ENCODE measurements at places on chromosomes 4 and X. TPM values are rescaled to one million over a fixed set of nuclear protein-coding genes. Genes with fewer than 3 reads are reported as not detected.

DNA sequence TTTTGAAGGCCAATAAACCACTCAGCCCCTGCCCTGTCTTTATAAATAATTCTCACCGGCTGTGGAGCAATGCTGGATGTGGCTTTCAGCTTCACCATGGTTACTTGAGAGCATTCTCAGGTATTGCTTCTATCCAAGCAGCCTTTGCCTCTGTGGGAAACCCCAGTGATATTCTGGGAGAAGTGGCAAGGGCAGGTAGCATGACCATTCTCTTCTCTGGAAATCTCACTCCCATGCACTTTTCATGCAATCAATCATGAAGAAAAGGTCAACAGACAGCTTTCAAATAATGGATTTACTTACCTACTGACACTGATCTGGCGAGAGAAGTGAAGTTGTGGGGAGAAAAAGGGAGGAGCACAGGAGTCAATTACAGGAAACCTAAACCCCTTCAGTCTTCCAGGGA lies 49.5 kb downstream of the UNC5C start:
- H3K4me3 ChIP-seq = no peak overlapping the region
- no peak for DNase-seq
- no peaks in the 10 kb centered on the region for H3K4me1 ChIP-seq
- no peaks in the 10 kb centered on the region for H3K27me3 ChIP-seq
- H3K36me3 ChIP-seq = no peaks in the 10 kb centered on the region

DNA sequence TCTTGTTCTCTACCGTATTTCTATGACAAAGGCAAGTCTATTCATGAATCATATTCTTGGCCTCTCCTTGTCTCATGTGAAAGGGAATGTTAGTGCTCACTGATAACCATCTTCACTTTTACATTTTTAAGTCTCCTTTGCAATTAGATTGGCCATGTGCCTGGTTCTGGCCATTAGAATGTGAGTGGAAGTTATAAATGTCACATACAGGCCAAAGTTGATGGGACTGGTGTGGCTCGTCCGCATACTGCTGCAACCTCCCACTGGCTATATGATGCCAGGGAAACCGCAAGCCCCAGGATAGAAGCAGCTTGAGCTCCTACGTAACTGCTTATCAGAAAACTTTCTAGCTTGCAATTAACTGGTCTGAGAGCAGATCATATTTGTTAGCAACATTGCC lies 86.1 kb downstream of the MAGEC1 start:
- no peaks in the 10 kb centered on the region for H3K4me1 ChIP-seq
- H3K27me3 ChIP-seq = no peaks in the 10 kb centered on the region
- DNase-seq = no peak
- H3K4me3 ChIP-seq = no peak overlapping the region
- no peak overlapping the region for H3K27ac ChIP-seq

GRCh38 chr4:156676116-156676851 lies 295.3 kb downstream of the PDGFC start:
- no peak for DNase-seq
- no peaks in the 10 kb centered on the region for H3K4me1 ChIP-seq
- no peak overlapping the region for H3K4me3 ChIP-seq
- H3K36me3 ChIP-seq = no peaks in the 10 kb centered on the region
- H3K27me3 ChIP-seq = no peaks in the 10 kb centered on the region

- no peaks in the 10 kb centered on the region for H3K36me3 ChIP-seq
- H3K4me3 ChIP-seq = no peak overlapping the region
- no peaks in the 10 kb centered on the region for H3K4me1 ChIP-seq
- no peak overlapping the region for H3K27ac ChIP-seq
- DNase-seq = no peak
Measured at GRCh38 chr4:153419673-153420278, 46.4 kb upstream of the TMEM131L start.

DNA sequence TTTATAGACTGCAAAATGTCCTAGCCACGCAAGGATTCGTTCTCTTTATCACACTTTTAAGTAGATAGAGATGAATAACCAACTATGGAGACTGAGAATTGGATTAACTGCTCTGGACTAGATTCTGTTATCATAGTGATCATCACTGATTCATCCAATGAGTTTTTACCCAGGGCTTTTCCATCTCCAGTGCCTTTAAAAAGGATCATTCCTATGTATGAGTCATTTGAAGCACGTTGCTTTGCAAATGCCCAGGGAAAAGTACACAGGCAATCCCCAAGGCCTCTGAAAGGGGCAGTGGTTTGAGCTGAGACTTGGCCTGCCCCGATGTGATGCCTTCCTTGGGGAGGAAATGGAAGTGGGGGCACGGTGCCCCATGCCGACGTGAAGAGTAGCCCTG lies 122.7 kb upstream of the PSAPL1 start:
- peak overlapping the region; percentile 66 for H3K27ac ChIP-seq
- no peaks in the 10 kb centered on the region for H3K27me3 ChIP-seq
- no peak overlapping the region for H3K4me3 ChIP-seq
- peak; percentile 61 for DNase-seq

- H3K4me1 ChIP-seq = no peaks in the 10 kb centered on the region
- peak; percentile 64 for DNase-seq
- H3K27ac ChIP-seq = no peak overlapping the region
- peaks cover under 1% of the 10 kb centered on the region for H3K27me3 ChIP-seq
Measured at GRCh38 chr4:119314356-119314755, 7.6 kb downstream of the FABP2 start.

GRCh38 chr4:87781569-87781968 lies 17.8 kb upstream of the IBSP start:
- no peak overlapping the region for H3K27ac ChIP-seq
- H3K4me1 ChIP-seq = no peaks in the 10 kb centered on the region
- H3K4me3 ChIP-seq = no peak overlapping the region
- no peak for DNase-seq
- H3K27me3 ChIP-seq = no peaks in the 10 kb centered on the region

- peaks cover 14% of the 10 kb centered on the region for H3K4me1 ChIP-seq
- H3K27ac ChIP-seq = peak overlapping the region; percentile 95
- no peaks in the 10 kb centered on the region for H3K27me3 ChIP-seq
- no peaks in the 10 kb centered on the region for H3K36me3 ChIP-seq
Measured at GRCh38 chrX:154515090-154515965, 704 bp downstream of the FAM3A start.

GRCh38 chr4:78565971-78566372 lies 14.4 kb downstream of the ANXA3 start:
- DNase-seq = peak; percentile 69
- no peak overlapping the region for H3K4me3 ChIP-seq
- peaks cover 64% of the 10 kb centered on the region for H3K4me1 ChIP-seq
- H3K27me3 ChIP-seq = no peaks in the 10 kb centered on the region
- H3K36me3 ChIP-seq = no peaks in the 10 kb centered on the region

GRCh38 chr4:62051332-62051731 lies 851.2 kb downstream of the ADGRL3 start:
- no peak overlapping the region for H3K27ac ChIP-seq
- no peak overlapping the region for H3K4me3 ChIP-seq
- no peaks in the 10 kb centered on the region for H3K4me1 ChIP-seq
- H3K27me3 ChIP-seq = no peaks in the 10 kb centered on the region

GRCh38 chr4:104205116-104205515 lies 289.6 kb downstream of the CXXC4 start:
- H3K4me1 ChIP-seq = no peaks in the 10 kb centered on the region
- no peak overlapping the region for H3K27ac ChIP-seq
- no peak overlapping the region for H3K4me3 ChIP-seq
- no peak for DNase-seq
- H3K27me3 ChIP-seq = no peaks in the 10 kb centered on the region
- H3K36me3 ChIP-seq = no peaks in the 10 kb centered on the region

DNA sequence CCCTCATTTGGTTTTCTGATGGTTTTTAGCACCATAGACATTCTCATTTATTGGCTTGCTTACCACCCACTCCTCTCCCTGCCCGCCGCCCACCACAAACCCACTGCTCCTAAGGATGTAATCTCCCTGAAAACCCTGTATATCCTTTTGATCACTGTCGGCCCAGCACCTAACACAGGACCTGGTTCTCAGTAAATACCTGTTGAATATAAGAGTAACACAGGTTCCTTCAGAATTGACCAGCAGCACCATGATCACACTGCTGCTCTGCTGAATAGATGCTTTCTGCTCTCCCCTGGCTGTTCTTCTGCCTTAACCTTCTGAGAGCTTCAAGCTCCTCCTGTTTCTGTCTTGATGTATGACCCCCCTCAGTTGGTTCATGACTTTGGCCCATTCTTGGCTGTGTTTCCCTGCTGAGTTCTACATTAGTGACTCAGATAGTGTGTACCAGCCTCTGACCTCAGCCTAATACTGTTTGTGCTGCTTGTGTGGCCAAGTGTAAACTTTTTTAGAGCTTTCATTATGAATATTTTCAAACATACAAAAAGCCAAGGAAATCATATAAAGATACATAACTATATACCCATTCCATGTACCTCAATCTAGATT lies 265.3 kb downstream of the FRMPD4 start:
- H3K36me3 ChIP-seq = no peaks in the 10 kb centered on the region
- no peaks in the 10 kb centered on the region for H3K27me3 ChIP-seq
- H3K4me3 ChIP-seq = no peak overlapping the region

DNA sequence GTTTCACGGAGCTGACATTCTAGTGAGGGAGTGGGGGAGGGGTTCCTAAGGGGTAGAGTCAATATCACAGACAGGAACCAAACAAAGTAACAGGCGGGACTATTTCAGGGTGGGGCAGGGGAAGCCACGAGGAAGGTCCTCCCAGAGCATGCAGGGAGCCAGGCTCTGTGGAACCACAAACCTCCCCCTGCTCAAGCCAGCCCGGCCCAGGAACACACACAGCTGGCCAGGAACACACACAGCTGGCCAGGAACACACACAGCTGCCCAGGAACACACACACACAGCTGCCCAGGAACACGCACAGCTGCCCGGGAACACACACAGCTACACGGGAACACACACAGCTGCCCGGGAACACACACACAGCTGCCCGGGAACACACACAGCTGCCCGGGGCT lies 24.8 kb downstream of the EVC2 start:
- no peak for DNase-seq
- no peak overlapping the region for H3K27ac ChIP-seq
- H3K4me3 ChIP-seq = no peak overlapping the region
- no peaks in the 10 kb centered on the region for H3K4me1 ChIP-seq
- no peaks in the 10 kb centered on the region for H3K36me3 ChIP-seq

DNA sequence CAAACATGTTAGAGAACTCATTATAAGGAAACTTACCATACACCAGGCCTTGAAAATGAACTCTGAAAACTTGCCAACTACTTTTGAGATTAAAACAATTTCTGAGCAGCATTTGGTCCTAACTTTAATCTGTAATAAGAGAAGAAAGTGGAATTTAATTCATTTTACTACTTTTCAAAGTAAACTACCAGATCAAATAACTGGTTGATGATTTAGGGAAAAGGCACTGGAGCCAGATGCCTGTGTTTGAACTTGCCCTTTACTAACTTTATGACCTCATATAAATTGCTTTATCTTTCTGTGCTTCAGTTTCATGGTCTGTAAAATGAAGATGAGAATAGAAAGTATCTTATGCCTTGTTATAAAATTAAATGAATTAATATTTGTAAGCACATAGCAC lies 159.9 kb upstream of the PCDH18 start:
- no peaks in the 10 kb centered on the region for H3K36me3 ChIP-seq
- no peak overlapping the region for H3K27ac ChIP-seq
- DNase-seq = no peak
- H3K27me3 ChIP-seq = no peaks in the 10 kb centered on the region
- H3K4me3 ChIP-seq = no peak overlapping the region
- no peaks in the 10 kb centered on the region for H3K4me1 ChIP-seq

DNA sequence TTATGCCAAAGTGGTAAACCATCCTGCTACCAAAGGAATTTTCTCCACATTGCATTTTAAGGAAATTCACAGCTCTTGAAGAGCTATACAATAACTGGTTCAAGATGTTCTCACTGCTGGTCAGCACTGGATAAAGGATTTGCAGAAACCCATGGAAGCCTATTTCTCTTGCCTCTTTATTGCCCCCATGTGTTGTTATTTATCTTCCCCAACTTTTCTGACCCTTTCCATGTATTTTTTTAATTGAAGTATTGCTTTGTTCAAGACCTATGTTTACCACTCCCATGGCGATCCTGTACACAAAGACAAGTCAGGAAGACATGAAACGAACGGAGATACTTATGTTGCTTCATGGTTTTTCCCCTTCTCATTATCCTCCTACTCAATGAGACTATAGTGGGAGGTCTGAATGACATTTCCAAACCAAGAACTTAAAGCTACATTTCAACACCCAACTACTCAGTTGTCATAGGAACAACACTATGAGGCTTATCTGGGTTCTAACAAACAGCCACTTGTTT lies 566.4 kb upstream of the DIPK2B start:
- no peaks in the 10 kb centered on the region for H3K36me3 ChIP-seq
- H3K4me1 ChIP-seq = peaks cover 14% of the 10 kb centered on the region
- DNase-seq = no peak
- H3K4me3 ChIP-seq = no peak overlapping the region

- peak overlapping the region; percentile 64 for H3K4me3 ChIP-seq
- peak; percentile 43 for DNase-seq
- peaks cover 5% of the 10 kb centered on the region for H3K4me1 ChIP-seq
- H3K27ac ChIP-seq = no peak overlapping the region
Measured at GRCh38 chr4:150079081-150079581, 886 bp downstream of the DCLK2 start.

DNA sequence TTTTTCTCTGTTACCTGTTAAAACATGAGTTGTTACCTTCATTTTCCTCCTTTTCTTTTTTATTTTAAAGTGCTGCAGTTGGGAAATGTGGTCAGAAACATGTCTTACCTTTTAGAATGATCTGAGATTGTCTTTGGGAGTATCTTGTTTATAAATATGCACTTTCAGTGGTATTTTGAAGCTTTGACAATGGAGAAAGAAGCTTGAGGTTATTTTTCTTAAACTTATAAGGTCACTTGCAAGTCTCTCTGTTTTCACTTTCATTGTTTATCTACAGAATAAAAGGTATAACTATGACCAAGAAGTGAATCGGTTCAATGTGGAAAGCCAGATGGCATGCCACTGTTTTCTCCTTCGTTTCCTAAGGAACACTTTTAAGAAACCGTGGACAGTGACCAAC lies 167.5 kb upstream of the SLC7A11 start:
- no peaks in the 10 kb centered on the region for H3K36me3 ChIP-seq
- DNase-seq = no peak
- no peaks in the 10 kb centered on the region for H3K27me3 ChIP-seq

GRCh38 chr4:21139327-21139726 lies 439.1 kb downstream of the PACRGL start:
- H3K4me1 ChIP-seq = no peaks in the 10 kb centered on the region
- no peaks in the 10 kb centered on the region for H3K36me3 ChIP-seq

Gene ETDB
- not detected for total RNA-seq

Gene ASB9
- total RNA-seq = 6.0 TPM

Gene CLIC2
- 2.2 TPM for total RNA-seq

Gene SCRG1
- 3.5 TPM for total RNA-seq

Gene ZNF157
- total RNA-seq = 0.08 TPM

Gene LINC00632
- 310 TPM for total RNA-seq

Gene CSAG1
- not detected for total RNA-seq

Gene TLR10
- total RNA-seq = not detected

Gene UGT2B17
- 23.6 TPM for total RNA-seq

Gene ENPP6
- 0.03 TPM for total RNA-seq

Gene UGT8
- total RNA-seq = 39.3 TPM

Gene GPR50
- total RNA-seq = not detected

Gene TLR2
- total RNA-seq = 10.6 TPM

Gene CYLC1
- total RNA-seq = not detected

Gene ATP2B3
- not detected for total RNA-seq

Data from hepatocyte (in vitro differentiated cells).